Hematopoietic multipotent progenitor cell treated with erythropoietin and hydrocortisone succinate and interleukin-3 and kit ligand, for 17 days (in vitro differentiated cells): ENCODE measurements at places on chromosomes 12 and 14.

DNA sequence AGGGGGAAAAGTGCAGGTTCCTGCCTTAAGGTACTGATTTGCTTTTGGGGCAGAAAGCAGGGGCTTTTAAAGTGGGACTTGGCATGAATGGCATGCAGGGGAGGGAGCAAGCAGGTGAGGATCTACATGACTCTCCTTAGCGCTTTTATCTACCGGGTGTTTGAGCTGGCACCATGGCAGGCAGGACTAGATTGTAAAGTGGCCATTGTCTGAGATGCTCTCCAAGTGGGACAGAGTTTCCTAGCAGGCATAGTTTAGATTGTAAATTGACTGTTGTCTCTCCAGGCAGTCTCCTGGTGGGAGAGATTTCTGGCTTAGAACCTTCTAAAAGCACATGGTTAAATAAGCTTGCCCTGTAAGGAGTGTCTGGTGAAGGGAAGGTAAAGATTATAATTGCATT is 5.3 kb upstream of the DICER1 start:
- DNase-seq, result no peak

DNA sequence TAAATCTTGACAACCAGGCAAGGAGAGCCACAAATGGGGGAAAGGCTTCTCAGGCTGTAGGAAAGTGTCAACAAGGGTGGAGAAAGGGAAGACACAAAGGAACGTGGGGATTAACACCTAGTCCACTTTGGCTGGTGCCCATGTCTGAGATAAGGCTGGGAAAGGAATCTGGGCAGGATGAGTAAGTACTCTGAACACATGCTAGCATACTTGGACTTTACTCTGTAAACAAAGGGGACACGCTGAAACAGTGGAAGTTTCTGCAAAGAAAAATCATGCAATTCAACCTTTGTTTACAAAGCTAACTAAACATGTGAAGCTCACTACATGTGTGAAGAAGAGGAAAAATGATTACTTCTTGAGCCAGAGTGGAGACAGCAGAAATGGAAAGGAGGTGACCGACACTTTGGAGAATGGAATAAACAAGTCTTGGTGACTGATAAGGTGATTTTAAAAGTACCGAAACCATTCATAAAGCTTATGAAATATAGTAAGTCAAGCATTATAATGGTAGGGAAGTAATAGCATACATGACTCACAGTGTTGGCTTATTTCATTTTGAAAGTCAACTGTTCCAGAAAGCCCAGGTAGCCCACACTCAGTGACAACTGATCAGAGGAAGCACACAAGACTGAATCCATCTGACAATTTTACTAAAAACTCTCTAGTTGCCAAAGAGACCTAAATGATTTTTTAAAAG is 13.2 kb downstream of the CPNE8 start:
- no peak for DNase-seq

- no peak for DNase-seq
These were observed 505.2 kb downstream of the BCL11B start for GRCh38 chr14:98766818-98767217.

DNA sequence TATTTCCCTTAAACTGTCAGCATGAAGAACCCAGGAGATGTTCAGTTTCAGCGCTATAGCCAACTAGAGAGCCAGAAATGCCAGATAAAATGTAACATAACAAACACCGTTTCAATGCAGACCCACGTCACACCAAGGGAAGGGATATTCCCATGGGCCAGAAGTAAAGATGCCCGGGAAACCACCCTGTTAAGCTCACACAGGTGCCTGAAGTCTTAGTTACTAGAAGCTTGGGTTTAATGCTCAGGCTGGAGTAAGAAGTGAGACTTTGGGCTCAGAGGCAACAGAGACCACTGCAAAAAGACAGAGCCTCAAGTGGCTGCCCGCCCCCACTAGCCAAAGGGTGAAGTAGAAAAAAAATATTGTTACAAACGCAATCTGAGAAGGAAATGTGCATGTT is 52.3 kb downstream of the SYNE3 start:
- DNase-seq, result no peak

DNA sequence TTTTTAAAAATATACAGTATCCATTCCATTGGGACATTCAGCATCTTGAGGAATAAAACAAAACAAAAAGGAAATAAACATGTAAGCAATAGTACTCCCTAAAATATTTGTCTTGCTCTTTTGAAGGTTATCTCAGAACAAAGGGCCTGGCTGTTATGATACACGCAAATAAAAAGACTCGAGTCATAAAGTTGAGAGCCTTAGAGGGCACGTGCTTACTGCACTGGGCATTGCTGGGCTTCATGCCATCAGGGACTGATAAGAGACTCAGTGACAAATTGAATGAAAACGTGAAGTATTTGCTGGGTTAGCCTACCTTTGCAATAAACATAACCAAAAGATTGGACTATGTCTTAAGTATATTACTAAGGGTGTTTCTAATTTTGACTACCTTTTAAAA is 118.9 kb downstream of the SLC35F4 start:
- DNase-seq, result no peak

- no peak for DNase-seq
These were observed 185.1 kb downstream of the CHST11 start for GRCh38 chr12:104641862-104642261.

GRCh38 chr12:106867651-106868050 is 88.1 kb upstream of the TMEM263 start:
- DNase-seq, result no peak

- no peak for DNase-seq
These were observed 197.4 kb upstream of the PRMT8 start for GRCh38 chr12:3293446-3294161.

DNA sequence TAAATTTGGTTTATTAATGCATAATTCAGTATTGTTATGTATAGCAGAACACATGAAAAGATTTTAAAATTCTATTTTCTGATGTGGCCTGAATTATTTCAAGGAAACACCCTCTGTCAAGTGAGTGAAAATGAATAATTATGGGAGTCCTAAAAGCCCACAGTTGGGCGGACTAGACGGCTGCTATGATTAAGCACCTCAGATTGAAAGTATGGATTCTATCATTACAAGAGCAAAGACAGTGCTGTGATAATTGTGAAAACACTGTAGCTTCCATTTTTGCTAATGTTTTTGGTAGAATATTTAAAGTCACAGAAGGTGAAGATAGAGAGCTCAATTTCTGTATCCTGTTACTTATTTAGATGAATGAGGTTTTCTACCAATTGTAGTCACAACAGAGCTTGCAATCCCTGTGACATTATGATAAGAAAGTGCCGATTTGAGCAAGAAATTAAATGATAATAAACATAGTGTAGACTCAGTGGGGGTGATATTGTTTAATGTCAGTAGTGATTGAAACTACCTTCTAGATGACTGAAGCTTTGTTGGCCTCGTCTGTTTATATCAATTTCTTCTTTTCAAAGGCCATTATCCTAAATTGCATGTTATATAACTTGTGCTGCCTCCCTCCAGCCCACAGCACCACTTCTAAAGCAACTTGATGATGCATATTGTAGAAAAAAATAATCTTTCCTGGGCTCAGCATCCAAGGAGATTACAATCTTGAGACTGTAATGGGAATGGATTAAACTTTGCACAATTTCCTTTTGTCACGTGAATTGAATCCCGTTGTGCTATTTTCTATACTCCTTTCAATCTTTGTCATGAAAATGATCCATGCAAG is 359.8 kb downstream of the BTG1 start:
- DNase-seq, result no peak

DNA sequence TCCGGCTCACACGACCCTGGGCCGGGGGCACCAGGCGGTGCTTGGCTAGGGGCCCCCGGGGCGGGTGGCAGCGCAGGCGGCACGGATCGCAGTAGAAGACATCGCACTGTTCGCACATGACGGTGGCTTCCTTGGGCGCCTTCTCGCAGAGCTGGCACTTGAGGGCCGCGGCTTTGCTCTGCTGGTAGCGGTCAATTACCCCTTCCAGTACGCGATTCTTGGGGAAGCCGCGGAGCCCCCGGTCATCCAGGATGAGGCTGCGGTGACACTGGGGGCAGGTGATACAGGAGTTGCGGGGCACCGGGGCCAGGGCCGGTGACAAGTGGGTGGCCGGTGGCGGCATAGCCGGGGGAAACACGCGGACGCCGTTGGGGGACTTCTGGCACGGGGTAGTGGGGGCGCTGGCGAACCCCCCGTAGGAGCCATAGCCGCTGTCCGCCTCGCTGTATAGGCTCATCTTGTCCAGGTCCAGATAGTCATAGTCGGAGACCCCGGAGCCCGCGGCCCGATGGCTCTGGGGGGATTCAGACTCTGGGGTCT is 553 bp downstream of the TRIM9 start:
- no peak for DNase-seq

DNA sequence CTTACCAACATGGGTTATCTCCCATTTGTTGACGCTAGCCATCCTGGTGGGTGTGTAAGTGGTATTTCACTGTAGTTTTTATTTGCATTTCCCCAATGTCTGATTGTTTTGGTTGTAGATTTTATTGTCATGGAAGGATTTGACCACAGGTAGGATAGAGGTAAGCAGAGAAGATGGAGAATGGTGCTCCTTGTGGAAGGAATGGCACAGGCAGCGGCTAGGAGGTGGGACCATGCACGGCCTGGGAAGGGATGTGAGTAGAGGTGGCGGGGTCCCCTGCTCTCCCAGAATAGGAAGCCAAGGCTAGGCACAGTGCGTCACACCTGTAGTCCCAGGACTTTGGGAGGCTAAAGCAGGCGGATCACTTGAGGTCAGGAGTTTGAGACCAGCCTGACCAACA is 41.4 kb downstream of the PHETA1 start:
- DNase-seq, result no peak

GRCh38 chr12:94208622-94208966 is 60.2 kb downstream of the PLXNC1 start:
- DNase-seq, result peak; percentile 75

GRCh38 chr12:115871714-115872113 is 405.8 kb downstream of the MED13L start:
- no peak for DNase-seq

DNA sequence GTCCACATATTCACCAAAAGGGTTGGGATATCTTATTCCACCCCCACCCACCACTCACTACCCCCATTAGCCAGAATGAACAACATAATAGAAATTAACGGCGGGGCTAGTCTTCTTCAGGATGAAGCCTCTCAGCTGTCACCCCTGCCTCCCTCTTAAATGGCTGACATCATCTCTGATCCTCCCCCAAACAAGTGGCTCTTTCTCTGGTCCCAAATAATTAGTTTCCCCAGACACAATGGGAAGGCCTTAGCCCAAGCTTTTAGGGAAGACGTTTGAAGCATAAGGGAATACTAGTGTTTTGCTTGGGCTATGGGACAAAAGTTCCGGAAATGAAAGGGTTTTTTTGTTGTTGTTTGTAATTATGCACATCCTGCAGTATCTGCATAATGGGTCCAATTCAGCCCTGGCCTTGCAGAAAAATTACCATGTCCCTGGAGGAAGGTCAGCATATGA is 13.8 kb downstream of the STON2 start:
- no peak for DNase-seq

- no peak for DNase-seq
These were observed 167.9 kb downstream of the NELL2 start for GRCh38 chr12:44708218-44708617.

DNA sequence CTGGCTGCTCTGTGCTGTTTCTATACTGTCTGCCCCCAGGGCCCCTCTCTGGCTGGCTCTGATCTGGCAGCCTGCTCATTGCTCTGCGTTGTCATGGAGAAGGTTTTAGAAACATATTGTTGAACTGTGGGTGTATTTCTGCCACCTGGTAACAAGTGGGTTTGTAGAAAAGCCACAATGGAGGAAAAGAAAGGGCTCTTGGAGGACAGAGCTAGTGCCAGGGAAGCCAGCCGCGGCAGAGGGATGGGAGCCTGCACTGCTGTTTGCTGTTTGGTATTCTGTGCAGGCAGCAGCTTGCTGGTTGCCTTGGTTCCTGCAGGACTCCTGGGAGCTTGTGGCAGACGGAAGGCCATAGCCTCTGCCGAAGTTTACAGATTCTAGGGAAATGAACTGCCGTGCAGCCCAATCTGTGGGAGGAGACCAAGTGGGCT is 15.1 kb downstream of the CCDC177 start:
- DNase-seq, result no peak

DNA sequence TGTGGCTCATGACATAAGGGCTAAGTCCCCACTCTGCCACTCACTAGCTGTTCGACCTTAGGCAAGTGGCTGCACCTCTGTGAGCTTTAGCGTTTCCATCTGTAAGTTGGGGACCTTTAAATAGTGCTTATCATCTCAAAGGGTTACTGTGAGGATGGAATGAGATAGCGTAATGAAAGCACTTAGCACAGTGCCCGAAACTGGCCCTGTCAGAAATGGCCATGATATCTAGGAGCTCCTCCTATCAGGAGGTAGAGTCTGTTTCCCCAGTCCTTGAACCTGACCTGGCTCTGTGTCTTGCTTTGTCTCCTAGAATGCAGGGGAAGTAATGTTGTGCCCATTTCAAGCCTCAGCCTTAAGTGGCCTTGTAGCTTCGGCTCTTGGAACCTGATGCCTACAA is 211.0 kb downstream of the RBM19 start:
- no peak for DNase-seq

GRCh38 chr12:49631336-49631907 is 8.1 kb downstream of the PRPF40B start:
- no peak for DNase-seq

DNA sequence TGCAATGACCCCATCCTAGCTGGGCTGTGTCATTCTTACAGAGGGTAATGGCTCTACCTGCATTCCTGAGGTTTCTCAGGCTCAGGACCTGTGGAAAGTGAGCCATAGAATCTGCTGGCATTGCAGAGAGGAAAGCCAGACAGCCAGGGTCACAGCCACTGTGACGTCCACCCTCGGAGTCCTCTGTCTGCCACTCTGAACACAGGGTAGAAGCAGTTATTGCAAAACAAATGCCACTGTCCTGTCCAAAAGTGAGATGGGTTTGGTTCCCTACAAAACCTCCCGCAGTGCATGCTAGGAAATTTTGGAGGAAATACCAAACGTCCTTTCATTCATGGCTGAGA is 37.8 kb downstream of the TNFAIP2 start:
- no peak for DNase-seq

- DNase-seq, result no peak
These were observed 65.8 kb downstream of the C14orf39 start for GRCh38 chr14:60420050-60420449.

DNA sequence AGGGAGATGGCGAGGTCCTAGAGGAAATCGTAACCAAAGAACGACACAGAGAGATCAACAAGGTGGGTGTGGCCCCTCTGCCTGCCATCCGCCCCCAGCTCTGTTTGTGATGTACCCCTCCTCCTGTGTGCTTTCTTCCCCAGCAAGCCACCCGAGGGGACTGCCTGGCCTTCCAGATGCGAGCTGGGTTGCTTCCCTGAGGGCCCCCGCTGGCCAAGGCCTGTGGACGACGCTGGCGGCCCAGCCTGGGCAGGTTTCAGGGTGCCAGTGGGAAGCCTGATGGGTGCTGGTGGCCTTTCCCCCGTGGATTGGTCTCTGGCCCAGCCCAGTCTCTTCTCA is 2.0 kb downstream of the ARL6IP4 start:
- DNase-seq, result no peak

- DNase-seq, result no peak
These were observed 55.4 kb upstream of the DDX11 start for GRCh38 chr12:31018106-31018789.

DNA sequence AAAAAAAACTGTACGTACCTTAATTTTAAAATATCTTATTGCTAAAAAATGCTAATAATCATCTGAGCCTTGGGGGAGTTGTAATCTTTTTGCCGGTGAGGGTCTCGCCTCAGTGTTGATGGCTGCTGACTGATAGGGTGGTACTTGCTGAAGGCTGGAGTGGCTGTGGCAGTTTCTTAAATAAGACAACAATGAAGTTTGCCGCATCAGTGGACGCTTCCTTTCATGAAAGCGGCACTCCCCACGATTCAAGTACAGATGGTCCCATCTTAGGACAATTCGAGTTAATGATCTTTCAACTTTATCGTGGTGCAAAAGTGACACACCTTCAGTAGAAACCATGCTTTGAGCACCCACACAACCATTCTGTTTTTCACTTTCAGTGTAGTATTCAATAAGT is 7.6 kb upstream of the PLD4 start:
- DNase-seq, result no peak
